ENCODE measurements at places on chromosomes 2 and 18.

DNA sequence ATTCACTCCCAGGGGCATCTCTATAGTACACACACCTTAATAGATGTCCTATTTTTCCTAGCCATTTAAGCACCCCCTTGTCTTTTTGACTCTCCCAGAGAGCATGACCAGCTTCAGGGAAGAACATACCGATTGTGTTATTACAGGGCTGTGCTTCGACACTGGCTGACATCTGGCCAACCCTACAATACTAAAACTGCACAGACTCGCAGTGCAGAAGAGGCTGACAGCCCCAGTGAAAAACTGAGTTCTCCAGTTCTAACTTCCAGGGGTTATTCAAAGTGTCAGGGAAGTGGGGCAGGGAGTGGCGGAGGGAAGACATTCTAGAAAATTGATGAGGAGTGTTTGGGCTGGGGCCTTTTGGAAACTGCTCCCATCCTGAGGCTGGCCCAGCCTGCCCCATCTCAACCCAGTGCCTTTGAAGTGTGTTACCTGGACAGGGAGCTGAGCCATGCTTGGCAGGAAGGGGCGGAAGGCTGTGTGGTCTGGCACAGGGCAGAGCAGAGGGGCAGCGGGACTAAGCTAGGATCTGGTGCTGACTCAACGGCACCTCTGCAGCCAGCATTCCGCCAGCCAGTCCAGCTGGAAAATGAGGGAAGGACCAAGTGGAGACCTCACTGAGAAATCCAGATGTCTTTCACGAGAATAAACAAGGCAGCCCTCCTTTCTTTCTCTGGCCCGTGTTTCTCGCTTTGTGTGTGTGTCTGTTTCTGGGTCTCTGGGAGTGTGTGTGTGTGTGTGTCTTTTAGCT lies 15.4 kb upstream of the IGFBP5 start:
- DNase-seq = no peak

DNA sequence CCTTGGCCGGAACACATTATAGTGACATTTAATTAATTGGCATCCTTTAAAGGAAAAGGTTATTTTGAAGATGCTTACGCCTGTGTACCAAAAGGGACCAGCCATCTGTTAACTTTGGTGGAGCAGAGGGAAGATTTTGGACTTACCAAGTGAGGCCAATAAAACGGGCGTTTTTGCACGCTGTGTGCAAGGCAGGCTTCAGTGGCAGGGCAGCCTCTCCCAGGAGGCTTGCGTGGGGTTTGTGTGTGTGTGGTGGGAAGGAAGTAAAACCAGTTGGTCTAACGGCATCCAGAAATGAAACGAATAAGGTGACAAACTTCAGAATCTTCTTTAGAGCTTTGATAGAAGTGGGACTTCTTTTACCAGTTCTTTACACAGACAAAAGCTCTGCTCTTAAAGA lies 191.7 kb downstream of the PRKCE start:
- no peak for DNase-seq

DNA sequence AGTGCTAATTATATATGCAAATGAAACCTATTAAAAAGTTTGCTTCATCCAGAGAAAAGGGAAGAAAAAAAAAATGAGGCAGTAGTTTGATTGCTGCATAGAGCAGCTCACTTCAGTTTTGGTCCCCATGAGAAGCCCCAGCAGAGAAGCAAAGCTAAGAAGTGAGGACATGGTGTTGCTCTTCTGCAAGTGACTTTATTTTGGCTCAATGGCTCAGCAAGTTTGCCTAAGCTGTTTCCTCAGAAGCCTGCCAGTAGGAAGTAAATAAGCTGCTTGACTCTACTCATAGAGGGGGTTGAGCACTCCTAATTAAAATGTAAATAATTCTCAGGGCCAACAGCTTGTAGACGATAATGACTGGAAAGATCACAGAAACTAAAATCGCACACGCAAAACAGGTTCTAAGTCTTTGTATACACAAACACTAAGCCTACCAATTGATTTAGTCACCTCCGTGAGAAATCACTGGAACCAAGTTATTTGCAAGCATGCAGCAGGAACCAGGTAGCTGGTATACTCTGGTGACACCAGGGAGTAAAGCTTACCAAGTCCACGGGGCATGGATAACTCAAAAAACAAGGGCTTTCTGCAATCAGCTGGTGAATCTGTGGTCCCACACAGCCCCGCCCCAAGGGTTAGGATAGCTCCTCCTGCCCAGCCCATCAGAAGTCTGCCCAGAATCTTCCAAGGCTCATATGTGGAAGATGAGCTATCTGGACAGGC lies 39.7 kb upstream of the NABP1 start:
- no peak for DNase-seq

- DNase-seq = no peak
Observed at GRCh38 chr18:26840965-26841364, 24.5 kb downstream of the AQP4 start.

DNA sequence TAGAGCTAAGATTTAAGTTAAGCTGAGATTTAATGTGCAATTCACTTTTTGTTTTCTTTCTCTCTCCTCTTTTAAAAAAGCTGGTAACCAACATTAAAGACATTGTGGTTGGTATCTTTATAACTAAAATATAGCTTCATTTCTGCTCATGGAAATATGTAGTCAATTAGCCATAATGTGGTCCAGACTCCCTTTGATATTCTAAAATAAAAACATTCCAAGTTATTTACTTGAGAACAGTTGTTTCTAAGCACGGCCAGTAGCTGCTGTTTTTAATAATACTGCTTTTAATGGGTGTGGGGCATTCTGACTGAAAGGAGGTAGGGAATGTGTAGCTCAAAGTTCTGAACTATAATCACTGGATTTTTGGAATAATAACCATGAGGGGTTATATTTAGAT lies 183.3 kb upstream of the FBXO11 start:
- no peak for DNase-seq

DNA sequence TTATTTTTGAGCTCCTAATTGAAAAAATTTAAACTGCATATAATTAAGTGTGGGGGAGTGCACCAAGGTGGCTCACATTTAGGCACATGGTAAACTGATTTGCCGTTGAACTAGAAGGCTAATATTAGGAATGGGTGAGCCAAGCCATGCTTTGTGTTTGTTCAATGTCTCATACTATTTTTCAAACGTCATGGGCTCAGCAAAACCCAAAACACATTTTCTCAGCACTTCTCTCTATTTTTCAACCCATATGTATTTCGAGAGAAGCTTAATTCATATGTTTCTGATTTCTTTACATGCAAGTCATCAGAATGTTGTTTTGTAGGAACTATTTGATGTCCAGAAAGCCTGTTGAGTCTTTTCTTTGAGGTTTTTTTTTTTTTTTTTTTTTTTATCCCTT lies 291.2 kb downstream of the TCF4 start:
- DNase-seq = no peak

GRCh38 chr2:129058981-129059380 lies 740.3 kb upstream of the HS6ST1 start:
- no peak for DNase-seq

DNA sequence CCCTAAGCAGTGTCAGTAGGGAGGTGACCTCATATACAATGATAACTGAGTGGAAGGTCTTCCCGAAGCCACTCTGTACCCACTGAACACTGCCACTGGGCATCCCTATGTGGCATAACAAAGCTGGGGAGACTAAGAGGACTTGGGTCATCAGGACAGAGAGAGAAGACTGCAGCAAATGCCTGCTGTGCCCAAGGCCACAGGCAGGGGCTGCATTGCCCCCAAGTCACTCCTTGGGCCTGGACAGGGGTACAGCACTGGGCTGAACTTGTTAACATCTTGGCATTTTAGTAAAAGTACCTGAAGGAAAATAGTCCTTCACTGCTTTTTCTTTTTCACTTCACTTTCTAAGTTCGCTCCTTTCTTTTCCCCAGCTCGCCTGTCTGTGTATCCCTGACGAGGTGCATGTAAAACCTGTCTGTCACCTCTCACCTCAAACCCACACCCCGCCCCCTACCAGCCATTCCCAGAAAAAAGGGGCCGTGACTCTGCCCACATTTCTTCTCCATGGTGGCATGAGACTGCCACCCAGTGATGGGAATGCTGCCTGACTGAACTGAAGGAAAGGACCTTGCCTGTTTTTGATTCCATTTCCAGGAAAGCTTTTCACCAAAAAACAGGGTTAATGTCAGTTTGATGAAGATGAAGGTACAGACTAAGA lies 62.9 kb downstream of the MTHFD2 start:
- no peak for DNase-seq

DNA sequence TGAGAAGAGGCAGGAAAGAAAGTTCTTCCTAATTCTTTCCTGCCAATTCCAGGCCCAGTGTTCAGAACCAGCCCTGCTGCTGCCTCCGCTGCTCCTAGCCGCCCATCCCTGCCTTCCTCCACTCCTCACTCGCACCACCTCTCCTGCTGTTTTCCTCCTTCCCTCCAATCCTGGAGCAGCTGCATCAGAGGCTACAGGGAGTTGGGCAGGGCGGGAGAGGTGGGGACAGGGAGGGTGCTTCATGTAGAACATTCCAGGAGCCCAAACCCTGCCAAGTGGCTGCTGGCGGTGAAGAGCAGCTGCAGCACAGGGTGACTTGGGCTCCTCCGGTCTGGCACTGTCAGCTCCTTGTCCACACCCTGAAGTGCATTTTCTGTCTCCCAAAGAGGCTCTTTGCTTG lies 176.3 kb downstream of the TNS1 start:
- no peak for DNase-seq

- DNase-seq = no peak
Observed at GRCh38 chr2:69781321-69782248, 39.7 kb downstream of the ANXA4 start.

GRCh38 chr2:128290356-128290755 lies 28.3 kb downstream of the HS6ST1 start:
- no peak for DNase-seq

GRCh38 chr2:71612581-71613402 lies 159.4 kb downstream of the DYSF start:
- no peak for DNase-seq

DNA sequence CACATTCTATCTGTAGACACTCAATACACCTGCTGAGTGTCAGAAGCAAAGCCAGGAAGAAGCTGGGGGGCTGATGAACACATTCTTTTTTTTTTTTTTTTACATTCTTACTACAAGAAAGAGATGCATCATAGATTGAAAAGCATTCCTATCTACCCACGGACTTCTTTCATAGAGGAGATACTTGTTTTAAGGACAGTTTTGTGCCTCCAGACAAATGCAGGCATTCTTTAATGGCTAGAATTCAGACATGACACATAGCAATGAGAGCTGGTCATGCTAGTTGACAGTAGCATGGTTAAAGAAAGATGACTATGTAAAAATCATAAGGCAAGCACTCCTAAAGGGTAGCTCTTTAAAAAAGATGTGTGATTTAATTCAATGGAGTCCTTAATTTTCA lies 110.2 kb downstream of the EPHA4 start:
- DNase-seq = no peak

- DNase-seq = no peak
Observed at GRCh38 chr18:56716692-56717146, 65.6 kb downstream of the WDR7 start.

All from anterior cingulate cortex (tissue), 58 donors.